ENCODE measurements at places on chromosomes 11 and 22. TPM values are rescaled to one million over a fixed set of nuclear protein-coding genes. Genes with fewer than 3 reads are reported as not detected.

DNA sequence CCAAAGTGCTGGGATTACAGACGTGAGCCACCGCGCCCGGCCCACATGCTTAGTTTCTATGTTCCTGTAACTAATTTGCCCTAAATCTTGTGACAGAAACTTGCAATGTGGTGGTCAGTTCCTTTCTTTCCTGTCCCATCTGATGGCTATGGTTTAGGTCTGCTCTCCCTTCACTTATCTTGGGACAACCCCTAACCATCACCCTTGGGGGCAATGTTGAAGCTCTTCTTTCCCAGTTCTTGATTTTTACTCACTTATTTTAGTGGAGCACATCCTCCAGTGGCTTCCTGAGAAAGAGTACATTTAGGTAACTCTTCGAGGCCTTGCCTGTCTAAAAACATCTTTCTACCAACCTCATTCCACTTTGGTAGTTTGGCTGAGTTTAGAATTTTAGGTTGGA is 7.3 kb downstream of the SREBF2 start:
- no peak for DNase-seq

GRCh38 chr22:44207173-44207980 is 26.7 kb downstream of the PARVG start:
- DNase-seq: no peak

- DNase-seq: no peak
Observed at GRCh38 chr22:33605666-33606065, 314.6 kb downstream of the LARGE1 start.

The TRIM66 gene
- polyA plus RNA-seq: 4.2 TPM

GRCh38 chr11:61639816-61640443 is 40.3 kb upstream of the DAGLA start:
- DNase-seq: no peak

DNA sequence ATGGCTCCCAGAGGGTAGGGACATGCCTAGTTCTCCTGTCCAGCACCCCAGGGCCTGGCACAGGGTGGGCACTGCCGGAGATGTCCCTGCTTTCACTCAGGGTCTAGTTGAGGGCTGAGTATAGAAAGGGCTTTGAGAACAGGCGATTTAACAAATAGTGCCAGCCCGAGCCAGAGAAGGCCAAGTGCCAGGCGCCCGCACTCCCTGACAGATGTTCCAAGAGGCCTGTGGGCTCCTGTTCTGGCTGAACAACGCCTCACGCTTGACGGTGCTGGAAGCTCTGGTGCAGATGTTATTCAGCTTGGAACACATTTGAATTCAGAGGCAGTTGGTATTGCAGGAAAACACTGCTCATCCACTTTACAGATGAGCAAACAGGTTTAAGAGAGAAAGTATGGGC is 46.5 kb downstream of the NFAM1 start:
- no peak for DNase-seq

Measured in AG04450 (cell line).